NCI-H446 (cell line): ENCODE measurements at places on chromosomes 13 and 19.

DNA sequence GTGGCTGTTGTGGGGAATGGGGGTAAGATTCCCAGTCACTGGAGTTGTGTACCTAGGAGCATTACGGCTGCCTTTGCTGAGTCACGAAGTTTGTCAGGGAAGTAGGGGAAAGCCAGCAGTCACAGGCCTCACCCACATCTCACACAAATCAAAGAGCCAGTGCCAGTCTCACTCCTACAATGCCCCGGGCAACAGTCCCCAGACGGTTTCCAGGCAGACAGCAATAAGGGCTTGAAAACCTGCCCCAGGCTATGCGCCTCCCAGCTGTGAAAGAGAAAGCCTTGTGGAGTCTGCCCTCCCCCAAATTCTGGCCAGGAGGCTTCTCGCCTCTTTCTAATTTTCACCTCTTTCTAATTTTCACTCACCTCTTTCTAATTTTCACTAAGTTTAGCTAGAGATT lies 142.3 kb upstream of the EDNRB start:
- no peak for DNase-seq

- DNase-seq: no peak
These were observed 88.0 kb downstream of the SLC10A2 start for GRCh38 chr13:102978168-102978567.

- DNase-seq: no peak
These were observed 2.8 kb upstream of the DZIP1 start for GRCh38 chr13:95647321-95647720.

GRCh38 chr19:2045501-2046045 lies 5.5 kb downstream of the MKNK2 start:
- DNase-seq: no peak

GRCh38 chr19:42363614-42364346 lies 26.3 kb downstream of the CNFN start:
- DNase-seq: no peak

GRCh38 chr13:26964278-26965250 lies 204.0 kb upstream of the GPR12 start:
- DNase-seq: no peak

DNA sequence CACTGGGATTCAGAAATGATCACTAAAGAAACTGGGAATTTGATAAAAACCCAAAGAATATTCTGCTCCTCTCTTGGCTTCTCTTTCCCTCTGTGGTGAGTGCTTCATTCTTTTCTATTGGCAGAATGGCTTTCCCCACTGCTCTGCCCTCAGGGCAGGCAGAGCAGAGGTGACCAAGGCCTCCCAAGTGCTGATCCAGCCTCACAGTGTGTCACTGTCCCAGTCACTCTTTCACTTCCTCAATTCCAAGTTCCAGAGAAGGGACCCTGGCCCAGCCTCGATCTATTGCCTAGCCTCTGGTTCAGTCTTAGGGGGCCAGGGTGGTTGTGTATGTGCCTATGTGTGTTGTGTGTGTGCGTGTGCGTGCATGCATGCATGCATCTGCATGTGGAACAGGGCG lies 180.6 kb upstream of the TMTC4 start:
- DNase-seq: no peak

GRCh38 chr13:20332361-20333096 lies 100.4 kb upstream of the GJB6 start:
- no peak for DNase-seq

DNA sequence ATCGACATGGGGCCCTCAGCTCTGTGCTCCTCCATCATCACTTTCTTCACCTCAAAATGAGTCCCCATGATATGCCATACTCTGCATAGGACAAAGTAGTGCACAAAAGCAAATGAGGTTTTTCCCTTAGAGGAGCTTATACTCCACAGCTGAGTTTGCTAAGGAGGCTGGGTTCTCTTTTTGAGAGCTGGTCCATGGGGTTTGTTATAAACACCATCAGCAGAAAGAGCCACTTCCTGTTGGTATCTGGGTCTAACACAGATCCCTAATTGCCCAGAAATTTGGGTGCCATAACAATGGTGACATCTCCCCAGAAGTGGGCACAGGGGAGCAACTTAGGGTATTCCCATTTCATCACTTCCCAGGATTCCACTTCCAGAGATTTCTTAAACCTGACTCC lies 395.7 kb downstream of the FOXO1 start:
- DNase-seq: no peak

DNA sequence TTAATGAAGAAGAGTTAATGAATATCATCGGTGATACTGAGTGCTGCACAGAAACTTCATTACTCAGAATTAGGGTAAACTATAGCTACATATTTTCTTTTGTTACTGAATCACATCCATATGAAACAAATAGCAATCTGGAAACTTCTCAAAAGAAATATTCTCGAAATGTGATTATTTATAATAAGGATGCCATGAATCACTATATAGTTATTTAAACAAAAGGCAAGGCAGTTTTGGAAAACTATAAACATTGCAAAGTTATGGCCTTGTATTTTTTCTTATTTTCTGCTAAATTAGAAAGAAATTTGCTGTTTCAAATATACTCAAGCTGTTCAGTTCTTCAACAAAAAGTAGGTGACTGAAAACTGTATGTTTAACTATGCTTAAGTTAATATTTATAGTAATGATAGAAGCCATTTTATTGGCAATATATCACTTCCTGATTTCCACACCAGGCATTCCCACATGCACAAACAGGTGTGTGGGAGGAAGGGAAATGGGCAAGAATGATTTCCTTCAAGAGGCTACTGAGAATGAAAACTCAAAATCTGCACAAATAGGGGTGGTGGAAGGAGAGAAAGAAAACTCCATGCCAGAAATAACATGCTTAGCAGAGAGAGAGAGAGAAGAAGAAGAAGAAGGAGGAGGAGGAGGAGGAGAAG lies 74.5 kb upstream of the FRY start:
- no peak for DNase-seq

- DNase-seq: no peak
These were observed 24.7 kb downstream of the ATP11A start for GRCh38 chr13:112714376-112715174.

- no peak for DNase-seq
These were observed 490 bp downstream of the ITPKC start for GRCh38 chr19:40717325-40717879.

DNA sequence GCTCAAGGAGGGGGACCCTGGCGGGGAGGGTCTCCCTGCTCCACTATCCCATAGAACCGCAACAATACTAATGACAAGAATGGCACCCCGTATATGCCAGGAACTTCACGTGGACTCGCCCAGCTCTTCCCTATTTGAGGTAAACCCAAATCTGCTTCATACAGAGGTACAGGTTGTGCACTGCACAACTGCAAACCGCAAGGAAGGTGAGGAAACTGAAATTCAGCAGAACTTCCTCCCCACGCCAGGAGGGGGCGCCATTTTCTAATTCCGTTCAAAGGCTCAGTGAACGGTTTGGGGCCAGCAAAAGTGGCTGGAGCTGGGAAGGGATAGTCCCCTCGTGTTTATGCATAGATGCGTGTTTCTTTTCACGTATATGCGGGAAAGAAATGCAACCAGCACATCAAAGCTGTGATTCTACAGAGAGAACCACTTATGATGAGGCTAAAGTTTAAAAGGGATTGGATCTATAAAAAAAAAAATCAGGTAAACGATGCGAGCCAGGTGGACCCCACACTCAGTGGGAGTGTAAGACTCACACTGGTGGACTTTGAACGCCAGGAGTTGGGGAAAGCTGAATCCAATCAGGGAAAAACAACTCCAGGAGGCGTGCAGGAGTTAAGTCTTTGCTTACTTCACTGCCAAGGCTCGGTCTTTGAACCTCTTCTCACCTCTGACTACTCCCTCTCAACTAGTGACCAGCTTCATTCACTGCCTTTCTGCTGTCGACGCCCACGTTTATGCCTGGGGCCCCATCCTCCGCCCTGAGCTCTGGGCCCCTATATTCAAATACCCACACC lies 20.3 kb downstream of the C19orf81 start:
- DNase-seq: peak; percentile 23

- no peak for DNase-seq
These were observed 10.3 kb upstream of the EDNRB start for GRCh38 chr13:77928909-77929308.

DNA sequence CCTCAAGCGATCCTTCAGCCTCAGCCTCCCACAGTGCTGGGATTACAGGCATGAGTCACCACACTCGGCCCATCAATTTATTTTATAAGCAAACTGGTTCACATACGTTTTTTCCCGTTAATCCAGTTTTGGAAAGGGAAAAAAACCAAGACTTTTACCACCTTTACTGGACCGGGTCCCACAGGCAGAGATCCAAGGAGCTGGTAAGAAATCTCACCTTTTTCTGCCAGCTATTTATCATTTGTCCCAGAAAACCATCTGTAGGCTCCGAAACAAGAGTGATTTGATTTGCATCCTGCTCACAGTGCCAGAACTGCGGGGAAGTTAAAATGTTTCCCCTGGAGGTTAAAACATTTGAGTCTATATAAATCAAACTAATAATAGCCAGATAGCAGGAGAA lies 6.3 kb upstream of the FUT2 start:
- DNase-seq: no peak
